ENCODE measurements at places on chromosomes 3 and 15.
A peak's percentile ranks its signal among the peaks of the same experiment; 100 is the strongest.

GRCh38 chr3:10957976-10958749, 34.4 kb upstream of the SLC6A1 start:
- DNase-seq: no peak

DNA sequence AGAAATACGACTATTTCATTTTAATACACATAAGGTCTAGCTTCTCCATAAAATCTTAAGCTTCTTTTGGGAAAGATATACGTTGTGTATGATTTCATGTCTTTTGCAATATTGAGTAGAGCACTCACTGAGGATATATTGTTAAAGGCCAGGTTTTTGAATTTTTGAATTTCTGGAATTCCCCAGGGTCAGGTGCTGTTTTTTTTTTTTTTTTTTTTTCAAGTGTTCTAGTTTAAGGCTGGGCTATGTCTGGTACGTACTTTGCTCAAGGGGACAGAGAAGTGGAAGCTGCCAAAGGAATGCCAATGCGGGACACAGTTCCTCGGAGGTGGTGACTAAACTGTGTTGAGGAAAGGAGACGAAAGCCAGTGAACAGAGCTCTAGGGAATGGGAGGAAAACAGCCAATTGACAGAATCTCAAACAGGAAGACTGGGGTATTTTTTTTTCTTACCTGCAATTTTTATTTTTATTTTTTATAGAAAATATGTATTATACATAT, 510.5 kb upstream of the CBLB start:
- no peak for DNase-seq

- no peak for DNase-seq
These were observed 185.6 kb downstream of the PLCL2 start for GRCh38 chr3:17070161-17070959.

GRCh38 chr3:9976721-9977709, 9.6 kb downstream of the EMC3 start:
- DNase-seq: no peak

DNA sequence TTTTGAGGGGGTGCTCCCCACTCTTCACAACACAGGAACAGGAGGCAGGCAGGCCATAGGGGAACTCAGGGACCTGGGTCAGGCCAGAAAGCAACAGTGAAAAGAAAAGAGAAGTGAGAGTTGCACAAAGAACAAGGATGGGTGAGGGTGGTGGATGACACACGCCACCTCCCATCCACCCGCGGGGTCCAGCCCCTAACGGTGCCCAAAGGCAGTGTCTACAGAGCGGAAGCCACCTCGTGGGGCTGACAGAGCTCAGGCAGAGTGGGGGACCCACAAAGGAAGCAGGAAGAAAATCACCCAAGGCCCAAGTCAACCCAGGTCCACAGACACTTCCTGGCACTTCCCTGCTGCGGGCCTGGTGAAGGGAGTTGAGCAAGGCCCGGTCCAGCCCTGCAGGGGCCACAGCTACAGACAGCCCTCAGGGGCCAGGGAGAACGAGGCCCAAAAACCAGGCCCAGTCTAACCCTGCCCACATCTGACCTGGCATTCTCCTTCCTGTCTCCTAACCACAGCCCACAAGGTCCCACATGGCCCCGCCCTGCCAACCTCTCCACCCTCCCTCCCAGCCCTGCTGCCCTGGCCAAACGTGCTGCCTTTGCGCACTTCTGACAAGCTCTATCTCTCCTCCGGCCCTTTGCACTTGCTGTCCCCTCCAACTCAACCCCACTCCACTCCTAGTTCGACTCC, 5.9 kb downstream of the NUP210 start:
- peak; percentile 47 for DNase-seq

- DNase-seq: no peak
These were observed 171.5 kb downstream of the ZMAT3 start for GRCh38 chr3:178900029-178900646.

DNA sequence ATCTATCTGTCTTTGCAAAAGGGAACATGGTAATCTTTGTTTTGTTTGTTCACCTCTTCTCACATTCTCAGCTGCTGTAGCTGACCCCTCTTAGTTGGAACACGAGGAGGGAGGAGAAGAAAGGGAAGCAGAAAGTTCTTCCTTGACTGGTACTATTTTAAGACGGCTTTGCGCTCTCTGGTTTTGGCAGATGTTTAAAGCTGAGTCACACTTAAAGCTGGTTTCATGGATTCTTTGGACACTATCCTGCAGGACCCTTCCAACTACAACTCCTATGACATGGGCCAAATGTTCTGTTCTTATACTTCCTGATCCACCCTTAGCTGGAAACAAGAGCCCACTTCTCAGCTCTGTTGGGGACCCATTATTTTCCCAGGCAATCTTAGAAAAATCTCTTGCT, 40.6 kb upstream of the FXR1 start:
- DNase-seq: no peak

DNA sequence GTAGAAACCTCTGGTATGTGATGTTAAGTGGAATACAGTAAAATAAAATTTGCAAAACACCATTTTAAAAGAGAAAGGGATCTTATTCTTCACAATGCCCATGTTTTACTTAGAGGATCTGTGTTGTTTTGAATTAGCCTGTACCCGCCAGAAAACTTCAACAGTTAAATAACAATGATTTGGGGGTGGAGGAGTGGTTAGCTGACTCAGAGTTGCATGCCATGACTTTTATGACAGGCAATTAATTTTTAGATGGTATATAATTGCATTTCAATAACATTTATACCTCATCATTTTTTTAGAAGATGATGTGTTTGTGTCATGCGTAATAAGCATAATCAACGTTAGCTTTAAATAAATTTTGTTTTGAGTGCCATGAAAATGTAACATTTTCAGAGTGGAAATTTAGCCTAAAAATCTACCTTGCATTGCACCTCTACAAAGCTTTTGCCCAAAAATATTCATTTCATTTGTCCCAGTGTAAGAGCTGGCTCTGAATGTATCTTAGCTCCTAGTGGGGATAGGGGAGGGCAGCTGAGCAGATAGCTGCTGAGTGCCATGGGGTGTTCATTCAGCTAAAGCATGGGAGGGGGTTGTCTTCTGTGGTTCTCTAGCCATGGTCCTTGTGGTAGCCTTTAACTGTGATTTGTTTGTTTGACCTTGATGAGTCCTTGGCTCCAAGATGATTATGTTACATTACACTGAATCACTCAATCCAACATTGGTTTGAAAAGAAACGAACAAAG, 379.8 kb downstream of the LPP start:
- DNase-seq: no peak

DNA sequence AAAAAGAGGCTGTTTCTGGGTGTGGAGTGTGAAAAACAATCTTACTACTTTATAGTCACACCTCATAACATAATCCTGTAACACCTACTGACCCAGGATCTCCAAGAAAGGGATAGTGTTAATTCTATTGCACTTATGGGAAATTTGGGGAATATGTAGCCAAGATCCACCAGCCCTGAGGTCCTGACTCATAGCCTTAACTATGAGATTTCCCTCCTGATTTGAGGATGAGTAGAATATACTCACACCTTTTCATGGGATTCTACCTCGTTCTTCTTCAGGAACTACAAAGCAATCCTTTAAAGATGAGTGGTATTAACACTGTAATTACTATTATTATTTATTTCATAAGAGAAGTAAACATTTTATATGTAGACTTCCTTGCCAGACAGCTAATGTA, 315.2 kb downstream of the MECOM start:
- DNase-seq: no peak

- DNase-seq: no peak
These were observed 14.9 kb downstream of the PLEKHO2 start for GRCh38 chr15:64856429-64857145.

DNA sequence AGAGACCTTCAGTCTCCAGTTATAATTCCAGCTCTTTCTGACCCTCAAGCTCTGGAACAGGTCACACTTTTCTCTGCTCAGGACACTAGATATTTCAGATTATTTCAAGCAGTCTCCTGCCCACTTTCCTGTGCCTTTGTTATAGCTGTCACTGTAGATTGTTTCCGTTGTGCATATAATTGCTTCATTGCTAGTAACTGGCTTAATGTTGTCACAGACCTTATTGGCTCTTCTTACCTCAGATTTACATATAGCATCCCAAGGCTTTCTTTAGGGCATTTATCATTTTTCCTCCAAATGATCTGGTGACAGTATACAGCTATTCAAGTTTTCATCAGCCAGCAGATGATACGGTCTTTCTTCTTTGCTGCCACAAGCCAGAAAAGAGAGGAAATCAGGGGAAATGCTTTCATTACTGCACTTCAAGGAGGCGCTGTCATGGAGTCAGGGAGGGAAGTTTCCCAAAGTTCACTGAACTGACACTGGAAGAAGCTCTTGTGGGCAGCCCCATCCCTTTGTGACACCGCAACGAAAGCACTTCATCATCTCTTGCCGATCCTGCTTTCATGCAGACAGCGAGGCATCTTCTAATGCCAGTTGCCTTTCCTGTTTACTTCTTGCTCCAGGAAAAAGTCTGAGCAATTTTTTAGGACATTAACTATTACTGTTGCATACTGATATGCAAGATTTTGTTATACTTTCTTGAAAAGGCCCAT, 181.9 kb downstream of the CDIN1 start:
- DNase-seq: no peak

DNA sequence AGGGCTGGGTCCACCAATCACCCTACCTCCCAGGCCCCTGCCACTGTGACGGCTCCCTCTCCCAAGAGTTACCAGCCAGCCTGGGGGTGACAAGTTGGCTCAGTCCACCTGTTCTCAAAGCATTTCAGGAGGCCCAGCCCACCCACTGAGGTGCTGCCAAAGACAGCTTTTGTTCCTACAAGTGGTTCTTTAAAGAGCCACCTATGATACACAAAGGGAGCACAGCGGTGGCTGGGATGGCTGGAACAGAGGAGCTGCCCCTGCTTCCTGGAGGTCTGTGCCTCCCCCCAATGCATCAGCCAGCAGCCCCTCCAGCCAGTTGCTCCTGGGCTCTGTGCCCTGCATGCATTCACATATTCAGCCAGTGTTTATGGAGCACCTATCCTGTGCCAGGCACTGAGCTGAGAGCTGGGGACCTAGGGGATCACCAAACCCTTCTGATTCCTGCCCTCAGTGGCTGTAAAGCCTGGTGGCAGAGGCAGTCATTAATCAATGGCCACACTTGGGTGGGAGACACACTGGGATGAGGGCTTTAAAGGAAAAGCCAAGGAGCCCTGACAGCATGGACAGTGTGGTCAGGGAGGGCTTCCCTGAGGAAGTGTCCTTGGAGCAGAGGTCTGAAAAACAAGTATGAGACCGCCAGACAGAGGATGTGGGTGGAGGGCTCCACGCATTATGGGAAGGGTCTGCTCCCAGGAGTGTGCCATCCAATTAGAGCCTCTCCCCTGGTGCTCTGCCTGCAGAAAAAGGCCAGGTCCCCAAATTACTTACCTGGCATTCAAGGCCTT, 107.1 kb upstream of the LINGO1 start:
- DNase-seq: no peak

GRCh38 chr3:32419742-32420125, 28.1 kb downstream of the CMTM7 start:
- no peak for DNase-seq

- DNase-seq: no peak
These were observed 32.2 kb downstream of the GPR176 start for GRCh38 chr15:39887832-39888231.

DNA sequence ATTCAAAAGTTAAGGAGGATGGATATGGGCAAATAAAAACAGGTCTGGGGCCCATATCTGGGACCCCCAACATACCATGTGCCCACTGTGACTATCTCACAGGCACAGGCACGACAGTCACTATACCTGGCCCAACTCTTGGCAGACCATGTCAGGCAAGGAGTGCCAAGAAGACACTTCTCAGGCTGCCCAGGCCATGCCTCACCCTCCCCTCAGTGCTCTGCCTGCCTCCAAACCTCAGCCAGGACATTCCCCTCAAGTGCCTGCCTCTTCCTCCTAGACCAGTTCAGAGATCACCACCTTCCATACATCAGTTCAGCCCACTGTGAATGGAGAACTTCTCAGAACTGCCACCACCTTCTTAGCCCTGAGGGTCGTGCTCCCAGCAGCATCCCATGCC, 4.4 kb upstream of the SEMA7A start:
- DNase-seq: no peak

- DNase-seq: no peak
These were observed 17.0 kb downstream of the IREB2 start for GRCh38 chr15:78454992-78455391.

DNA sequence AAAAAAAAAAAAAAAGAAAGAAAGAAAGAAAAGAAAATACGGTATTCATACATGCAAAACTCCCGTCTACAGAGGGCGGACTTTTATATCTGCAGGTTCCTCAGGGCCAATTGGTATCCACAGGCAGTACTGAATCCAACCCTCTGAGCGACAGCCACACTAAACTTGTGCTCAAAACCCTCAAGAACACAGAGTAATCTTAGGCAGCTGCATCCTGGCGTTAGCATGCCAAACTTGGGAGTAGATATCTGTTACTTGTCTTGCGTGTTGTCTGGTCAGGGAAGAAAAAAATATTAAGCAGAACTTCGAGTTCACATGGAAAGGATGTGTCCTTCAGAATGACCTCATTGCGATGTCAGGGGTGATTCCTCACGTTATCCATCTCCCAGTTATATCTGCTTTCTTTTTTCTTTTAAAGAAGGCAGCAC, 12.8 kb downstream of the SNAP23 start:
- no peak for DNase-seq

Measured in stimulated activated CD8-positive, alpha-beta memory T cell treated with anti-CD3 and anti-CD28 coated beads, Interleukin-7, amount 100 ng/mL, for 4 hours (primary cell).